ENCODE measurements at places on chromosomes 5 and 9.

GRCh38 chr5:176180339-176180738 lies 57.9 kb upstream of the SIMC1 start:
- no peak for DNase-seq

DNA sequence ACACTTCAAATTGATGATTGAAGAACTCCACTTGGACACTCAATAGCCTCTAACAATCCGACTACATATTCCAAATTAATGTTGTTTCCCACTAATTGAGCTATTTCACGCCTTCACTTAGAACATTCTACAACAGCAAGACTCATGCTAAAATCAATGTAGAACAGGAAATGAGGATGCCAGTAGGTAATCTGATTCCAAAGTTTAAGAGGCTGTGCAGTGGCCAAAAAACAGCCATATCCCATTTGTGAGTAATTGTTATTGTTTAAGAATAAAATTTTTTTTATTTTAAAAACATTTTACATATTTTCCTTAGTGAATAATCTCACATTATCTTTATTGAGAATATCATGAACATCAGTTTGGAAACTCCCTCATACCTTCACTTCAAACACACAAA lies 35.7 kb upstream of the GHR start:
- no peak for DNase-seq

DNA sequence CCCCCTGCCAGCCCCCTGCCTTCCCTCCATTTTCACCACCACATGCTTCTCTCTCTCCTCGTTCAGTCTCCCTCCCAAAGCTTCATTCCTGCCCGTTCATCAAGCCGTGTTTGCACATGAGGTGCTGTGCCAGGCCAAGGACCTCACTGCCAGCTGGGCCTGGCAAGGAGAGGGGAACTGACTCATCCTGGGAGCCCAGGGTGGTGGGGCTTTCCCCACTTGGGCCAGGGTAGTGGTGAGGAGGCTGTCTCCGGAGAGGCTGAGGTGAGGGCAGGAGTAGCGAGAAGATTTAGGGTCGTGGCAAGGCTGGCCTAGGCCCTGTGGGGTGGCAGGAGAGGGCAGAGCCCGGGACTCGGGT lies 30.4 kb upstream of the NOTCH1 start:
- no peak for DNase-seq

DNA sequence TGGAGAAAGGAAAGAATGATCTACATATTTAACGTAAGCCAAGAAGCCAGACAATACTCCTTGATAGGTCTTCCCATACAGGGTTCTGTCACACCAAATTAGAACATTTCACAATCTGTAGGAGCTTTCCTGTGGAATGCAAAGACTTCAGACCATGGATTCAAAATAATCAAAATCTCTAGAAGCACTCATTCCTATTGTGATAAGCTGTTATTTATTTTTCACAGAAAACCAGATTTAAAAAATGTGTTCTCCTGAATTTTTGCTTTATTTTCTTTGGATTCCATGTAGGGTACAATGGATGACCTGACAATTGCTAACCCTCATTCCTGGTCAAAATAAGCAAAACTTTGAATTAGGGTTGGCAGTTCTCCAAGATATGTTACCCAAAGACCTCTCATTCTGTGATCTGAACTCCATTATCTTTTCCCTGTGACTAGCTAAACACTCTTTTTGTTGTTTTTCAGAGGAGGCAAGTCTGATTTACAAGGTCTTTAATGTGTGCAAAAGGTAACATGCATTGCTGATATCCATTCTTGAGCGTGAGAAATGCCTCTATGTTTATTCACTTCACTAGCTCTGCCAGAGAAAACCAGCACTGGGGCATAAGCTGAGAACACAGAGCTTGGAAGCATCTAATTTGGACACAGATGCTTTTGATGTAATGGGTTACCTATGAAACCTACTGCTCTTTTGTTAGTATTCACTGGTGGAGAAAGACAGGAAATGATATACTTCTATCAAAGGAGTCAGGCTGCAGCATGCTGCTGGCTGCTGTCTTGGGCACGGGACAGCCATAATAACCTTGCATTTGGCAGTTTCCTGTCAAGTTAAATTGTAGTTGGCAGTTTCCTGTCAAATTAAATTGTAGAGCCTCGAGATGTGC lies 31.4 kb downstream of the ACTBL2 start:
- DNase-seq: no peak

DNA sequence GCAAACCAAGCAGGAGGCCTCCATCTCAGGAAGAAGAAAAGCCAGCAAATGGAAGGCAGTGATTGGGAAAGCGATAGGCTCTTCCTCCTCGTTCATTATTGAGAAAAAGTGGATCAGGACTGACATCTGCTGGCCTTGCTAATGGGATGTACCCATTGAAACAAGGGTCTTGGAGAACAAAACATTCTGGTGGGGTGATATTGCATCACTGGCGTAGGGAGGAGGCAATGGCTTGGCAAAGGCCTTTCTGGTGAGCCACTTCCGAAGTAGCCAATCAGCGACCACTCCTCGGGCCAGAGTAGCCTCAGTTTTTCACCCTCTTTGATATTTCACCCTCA lies 86.7 kb upstream of the NFIB start:
- DNase-seq: peak; percentile 28

GRCh38 chr9:138048184-138048583 lies 170.6 kb downstream of the CACNA1B start:
- DNase-seq: peak; percentile 41

GRCh38 chr9:85729882-85730281 lies 11.9 kb downstream of the AGTPBP1 start:
- peak; percentile 80 for DNase-seq

DNA sequence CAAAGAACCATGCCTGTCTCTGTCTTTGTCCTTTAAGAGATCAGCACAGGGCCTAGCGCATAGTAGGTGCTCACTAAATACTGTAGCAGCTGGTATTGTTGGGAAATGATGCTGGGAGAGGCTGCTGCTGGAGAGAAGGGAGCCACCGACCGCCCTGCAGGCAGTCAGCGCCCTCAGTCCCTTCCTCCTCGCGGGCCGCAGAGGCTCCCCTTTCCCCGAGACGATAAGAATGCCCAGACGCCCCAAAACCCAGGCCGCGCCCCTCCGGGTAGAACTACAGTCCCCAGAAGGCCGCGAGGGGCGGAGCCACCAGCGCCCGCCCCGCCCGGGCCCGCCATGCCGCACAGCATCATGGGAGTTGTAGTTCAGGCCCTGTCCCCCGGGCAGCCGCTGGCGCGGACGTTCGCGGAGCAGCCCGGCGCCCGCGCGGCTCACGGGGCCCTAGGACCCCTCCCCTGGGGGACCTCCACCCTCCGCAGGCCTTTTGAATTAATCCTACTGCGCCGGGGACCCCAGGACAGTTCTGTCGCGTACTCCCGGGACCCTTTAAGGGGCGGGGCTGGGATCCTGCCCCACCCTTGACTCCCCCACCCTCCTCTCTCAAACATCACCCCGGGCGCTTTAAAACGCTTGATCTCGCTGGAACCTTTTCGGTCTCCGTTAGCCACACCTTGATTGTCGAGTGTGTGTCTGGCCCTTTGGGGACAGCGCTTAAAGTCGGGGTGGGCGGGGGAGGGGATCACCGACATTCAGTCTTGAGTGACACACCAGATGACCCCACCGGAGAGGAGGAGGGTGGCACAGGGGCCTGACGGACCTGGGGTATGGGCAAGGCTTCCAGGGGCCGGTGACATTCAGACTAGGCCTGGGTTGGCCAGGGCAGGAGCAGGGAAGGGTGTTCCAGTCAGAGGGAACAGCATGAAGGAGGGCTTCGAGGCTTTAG lies 24.8 kb upstream of the IER5L start:
- peak; percentile 65 for DNase-seq

DNA sequence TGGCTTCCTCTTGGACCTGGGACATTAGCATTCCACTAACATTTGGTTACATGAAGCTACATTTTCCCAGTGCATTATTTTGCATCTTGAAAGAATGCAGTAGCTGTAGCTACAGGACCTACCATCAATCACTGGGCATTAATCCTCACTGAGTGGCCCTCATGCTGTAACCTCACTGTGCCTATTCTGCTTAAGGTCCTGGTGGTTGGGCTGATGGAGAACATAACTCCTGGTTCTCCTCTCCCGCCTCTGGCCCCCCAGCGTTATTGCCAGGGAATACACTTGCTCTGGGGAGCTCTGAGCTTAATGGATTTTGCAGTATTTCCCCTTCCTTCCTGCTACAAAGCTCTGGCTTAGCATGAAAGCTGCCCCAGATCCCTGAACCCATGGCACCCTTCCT lies 111.5 kb upstream of the EQTN start:
- DNase-seq: no peak

- no peak for DNase-seq
Observed at GRCh38 chr5:159146839-159147238, 47.1 kb upstream of the EBF1 start.

- no peak for DNase-seq
Observed at GRCh38 chr5:10672146-10673016, 88.7 kb downstream of the DAP start.

DNA sequence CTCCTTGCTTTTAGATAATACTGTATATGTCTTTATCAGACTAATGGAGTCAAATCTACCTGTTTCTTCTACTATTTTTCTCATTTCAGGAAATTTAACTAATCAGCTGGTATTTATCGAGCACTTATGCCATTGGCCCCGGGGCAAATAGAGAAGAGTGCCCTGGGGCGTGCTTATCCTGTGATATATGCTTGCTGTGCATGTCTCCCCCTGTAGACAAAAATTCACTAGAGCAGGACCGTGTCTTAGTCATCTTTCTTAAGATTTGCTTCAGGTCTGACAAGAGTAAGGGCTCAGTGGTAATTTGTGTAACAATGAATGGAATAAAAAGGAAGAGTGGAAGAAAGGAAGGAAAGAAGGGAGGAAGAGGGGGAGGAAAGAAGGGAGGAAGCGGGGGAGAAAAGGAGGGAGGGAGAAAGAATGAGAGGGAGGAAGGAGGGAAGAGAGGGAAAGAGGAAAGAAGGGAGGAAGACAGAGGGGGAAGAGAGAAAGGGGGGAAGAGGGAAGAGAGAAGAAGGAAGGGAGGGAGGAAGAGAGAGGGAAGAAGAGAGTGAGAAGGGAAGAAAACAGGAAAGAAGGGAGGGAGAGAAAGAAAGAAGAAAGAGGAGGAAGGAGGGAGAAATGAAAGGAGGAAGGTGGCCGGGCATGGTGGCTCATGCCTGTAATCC lies 295.7 kb upstream of the PANK3 start:
- DNase-seq: peak; percentile 44

- no peak for DNase-seq
Observed at GRCh38 chr9:76552751-76553455, 93.9 kb downstream of the GCNT1 start.

GRCh38 chr5:115295777-115296123 lies 704 bp downstream of the CCDC112 start:
- DNase-seq: no peak

- DNase-seq: peak; percentile 30
Observed at GRCh38 chr5:171600741-171601265, 181.4 kb downstream of the FGF18 start.

GRCh38 chr5:94847019-94847418 lies 228.6 kb downstream of the SLF1 start:
- no peak for DNase-seq

DNA sequence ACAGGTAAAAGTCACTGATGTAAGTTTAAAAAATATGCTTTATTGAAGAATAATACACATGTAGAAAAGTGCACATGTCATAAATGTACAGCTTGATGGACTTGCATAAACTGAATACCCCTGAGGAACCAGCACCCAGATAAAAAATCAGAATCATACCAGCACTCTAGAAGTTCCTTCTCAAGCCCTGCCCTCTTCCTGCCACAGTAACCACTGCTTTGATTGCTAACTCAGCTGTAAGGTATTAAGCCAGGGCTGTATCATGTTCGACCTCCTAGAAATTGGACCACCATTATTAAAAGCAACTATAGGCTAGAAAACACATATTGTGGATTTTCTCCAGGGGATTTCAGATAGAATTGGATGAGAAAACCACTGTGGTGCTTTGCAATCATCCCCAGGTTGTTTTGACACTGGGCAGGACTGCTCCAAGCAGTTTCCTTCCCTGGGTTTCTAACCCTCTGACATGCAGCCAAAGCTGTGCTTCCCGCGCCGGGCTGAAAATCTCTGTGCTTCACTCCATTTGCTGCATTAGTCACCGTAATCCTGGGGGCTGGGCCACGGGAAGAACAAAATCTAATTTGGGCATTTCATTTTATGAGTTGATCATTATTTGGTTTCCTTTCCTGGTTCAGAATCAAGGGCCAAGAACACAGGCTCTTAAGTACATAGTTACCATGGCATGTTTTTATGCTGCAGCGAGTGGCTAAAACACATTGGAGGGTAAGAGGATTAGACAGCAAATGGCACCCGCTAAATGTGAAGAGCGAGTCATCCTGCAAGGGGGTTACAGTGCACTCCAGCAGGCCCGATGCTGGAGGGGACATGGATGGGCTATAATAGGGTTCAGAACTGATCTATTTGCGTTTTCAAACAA lies 139.4 kb upstream of the IL12B start:
- DNase-seq: no peak

GRCh38 chr5:147619281-147619878 lies 109.5 kb upstream of the DPYSL3 start:
- DNase-seq: no peak

- no peak for DNase-seq
Observed at GRCh38 chr9:112810696-112811490, 60.3 kb downstream of the SNX30 start.

GRCh38 chr5:56848206-56848605 lies 32.9 kb downstream of the MAP3K1 start:
- DNase-seq: no peak

- no peak for DNase-seq
Observed at GRCh38 chr9:104456831-104457230, 47.2 kb upstream of the OR13F1 start.

DNA sequence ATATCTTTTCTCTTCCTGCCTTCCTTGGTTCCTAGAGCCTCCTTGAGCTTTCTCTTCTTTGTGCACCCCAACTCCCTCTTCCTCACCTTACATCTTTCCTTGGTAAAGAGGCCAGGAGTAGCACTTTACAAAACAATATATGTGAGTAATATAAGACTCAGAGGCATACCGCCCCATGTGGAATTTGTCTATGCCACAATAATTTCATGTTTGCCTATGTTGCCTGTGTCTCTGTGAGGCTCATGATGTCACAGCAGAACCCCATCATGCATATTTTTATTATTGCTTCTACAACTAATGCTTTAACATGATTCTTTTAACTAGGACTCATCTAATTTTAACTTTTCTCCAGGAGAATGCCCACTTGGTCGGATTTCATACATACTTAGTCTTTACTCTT lies 15.0 kb upstream of the LVRN start:
- no peak for DNase-seq

DNA sequence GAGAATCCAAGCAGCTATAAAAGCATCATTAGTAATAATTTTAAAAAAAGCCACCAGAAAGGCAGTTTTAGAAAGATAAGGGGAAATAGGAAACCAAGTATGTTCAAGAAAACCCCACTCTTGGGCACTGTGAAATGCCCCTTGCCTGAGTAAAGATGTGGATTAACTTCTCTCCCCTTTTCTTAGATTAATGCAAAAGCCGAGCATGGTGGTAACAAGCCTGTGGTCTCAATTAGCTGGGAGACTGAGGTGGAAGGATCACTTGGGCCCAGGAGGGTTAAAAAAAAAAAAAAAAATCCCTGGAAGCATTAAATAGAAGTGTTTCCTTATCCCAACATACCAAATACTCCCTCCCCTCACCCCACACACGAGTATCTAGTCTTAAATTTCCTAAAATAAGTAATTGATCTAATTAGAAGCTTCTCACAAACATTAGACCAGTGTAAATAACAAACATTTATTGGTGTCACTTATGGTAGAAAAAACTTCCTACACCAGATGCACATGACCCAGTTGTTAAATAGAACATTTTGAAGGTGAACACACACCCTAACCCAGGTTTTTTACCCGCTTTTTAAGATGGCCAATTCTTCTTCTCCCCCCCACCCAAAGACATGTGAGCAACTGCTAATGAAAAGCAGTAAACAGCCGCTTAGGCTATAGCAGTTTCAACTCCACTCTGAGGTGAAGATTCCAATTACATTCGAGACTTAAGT lies 5.2 kb downstream of the HSPA5 start:
- no peak for DNase-seq

- no peak for DNase-seq
Observed at GRCh38 chr5:15604986-15605385, 105.0 kb downstream of the FBXL7 start.

Data from NB4 (cell line).